ENCODE measurements at places on chromosomes 5 and 9.
A peak's percentile ranks its signal among the peaks of the same experiment; 100 is the strongest.

DNA sequence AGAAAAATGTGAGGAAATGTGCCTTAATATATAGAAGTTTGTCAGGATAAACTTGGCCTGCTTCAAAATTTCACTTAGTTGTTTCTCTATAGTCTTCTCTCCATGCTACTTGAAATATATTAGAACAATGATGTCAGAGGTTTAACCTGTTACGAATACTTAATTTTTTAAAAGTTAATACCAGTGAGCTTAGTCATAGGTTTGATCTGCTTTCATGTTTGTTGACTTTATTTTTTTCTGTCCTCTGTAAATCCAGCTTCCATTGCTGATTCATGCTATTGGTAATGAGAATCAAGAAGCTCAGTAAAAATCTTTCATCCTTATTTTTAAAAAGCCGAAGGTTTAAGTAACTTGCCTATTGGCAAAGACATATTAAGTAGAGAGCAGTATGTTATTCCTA, 27.9 kb downstream of the BDP1 start:
- DNase-seq = peak; percentile 76

- no peak for DNase-seq
Measured at GRCh38 chr5:155661859-155662258, 648.3 kb downstream of the KIF4B start.

- no peak for DNase-seq
Measured at GRCh38 chr5:100860407-100860806, 42.7 kb downstream of the ST8SIA4 start.

GRCh38 chr5:133341296-133341695, 271.0 kb downstream of the FSTL4 start:
- no peak for DNase-seq

GRCh38 chr9:112094241-112094640, 80.9 kb downstream of the SUSD1 start:
- no peak for DNase-seq

GRCh38 chr5:108260117-108260857, 121.6 kb downstream of the FBXL17 start:
- peak; percentile 72 for DNase-seq

DNA sequence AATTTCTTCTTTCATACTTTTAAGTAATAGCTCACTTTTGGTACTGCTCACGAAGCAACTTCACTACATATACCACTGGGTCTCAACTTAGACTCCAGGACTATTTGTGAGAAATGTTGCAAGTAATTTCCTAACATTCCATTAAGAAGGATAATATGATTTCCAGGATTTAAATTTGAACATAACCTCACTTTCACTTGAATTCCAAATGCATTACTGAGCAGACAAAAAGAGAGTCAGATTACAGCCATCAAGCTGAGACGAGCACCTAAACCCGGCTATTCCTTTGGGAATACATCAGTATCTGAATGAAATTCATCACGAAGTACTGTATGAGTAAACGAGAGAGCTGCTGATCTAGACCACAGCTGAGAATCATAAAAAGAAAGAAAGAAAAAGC, 47.3 kb downstream of the LIFR start:
- DNase-seq = peak; percentile 92

DNA sequence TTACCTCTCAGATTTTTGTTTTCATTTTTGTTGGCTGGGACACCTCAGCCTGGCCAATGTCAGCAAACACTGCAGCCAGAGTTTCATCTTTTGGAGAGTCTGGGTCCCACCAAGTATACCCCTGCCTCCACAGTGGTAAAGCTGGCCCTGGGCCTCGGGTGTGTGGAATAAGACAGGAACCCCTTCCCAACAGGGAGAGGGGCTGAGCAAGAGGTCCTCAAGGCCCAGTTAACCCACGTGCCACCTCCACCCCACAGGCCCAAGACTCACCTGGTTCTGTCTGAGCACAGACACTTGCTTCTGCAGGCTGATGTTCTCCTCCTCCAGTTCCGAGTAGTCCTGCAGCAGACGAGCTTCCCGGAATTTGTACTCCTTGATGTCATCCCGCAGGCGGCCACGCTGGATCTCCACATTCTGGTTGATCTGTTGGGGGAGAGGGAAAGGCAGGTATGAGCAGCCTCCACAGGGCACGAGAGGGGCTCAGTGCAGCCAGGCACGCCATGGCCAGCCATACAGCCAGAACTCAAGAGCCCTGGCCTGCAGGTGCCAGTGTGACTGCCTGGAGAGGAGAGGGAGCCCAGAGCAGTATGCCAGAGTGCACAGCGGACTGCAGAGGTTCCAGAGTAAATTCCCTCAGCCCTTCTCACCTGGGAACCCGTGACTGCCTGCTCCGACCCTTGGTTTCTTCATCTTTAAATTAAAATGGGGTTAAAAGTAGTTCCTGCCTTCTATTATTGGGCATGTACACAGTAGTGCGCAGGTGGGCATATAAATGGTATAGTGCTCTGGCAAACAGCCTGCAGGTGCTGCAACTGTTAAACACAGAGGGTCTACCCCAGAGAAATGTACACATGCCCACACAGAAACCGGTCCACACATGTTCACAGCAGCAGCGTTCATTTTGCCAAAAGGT, 42.0 kb downstream of the BICD2 start:
- no peak for DNase-seq

DNA sequence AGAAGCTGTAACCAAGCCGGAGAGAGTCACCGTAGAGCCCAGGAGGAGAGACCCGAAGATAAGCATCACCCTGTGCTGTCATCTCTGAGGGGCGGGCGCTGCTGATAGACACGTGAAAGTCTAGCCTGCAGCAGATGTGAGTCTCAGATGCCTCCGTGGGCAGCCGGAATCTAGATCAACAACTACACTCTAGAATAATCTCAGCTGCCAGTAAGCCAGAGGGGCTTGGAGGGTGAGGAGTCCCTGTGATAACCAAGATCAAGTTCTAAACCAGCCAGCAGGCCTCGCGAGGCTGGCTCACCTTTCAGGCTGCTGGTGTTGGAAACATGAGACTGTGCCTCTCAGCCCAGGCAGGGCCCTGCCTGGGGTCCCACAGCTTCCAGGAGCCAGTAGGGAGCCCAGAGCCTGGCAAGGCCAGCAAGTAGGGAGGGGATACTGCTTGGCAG, 54.1 kb downstream of the DAPK1 start:
- no peak for DNase-seq

DNA sequence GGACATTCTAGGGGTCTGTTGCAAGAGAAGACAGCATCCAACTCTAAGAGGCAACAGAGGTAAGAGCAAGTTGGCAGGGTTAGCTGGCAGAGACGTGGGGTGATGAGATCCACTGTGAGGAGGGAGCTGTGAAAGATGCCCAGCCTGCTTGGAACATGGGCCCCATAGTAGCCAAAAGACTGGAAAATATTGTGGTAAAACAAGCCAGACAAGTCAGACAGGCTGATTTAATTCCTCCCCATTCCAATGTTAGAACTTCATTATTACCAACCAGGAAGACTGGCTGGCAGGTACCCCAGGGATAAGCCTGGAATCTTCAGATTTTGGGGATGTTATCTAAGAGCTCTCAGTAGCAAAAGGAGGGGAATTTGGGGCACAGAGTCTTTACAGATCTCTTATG, 181.3 kb downstream of the SEC61B start:
- no peak for DNase-seq

GRCh38 chr9:121898856-121899255, 194.3 kb downstream of the TTLL11 start:
- DNase-seq = no peak

GRCh38 chr5:169181814-169182213, 119.1 kb downstream of the SLIT3 start:
- DNase-seq = peak; percentile 86

- DNase-seq = peak; percentile 35
Measured at GRCh38 chr5:90134892-90135291, 274.7 kb downstream of the CETN3 start.

- no peak for DNase-seq
Measured at GRCh38 chr5:147804334-147804733, 21.8 kb upstream of the JAKMIP2 start.

GRCh38 chr5:115054387-115054951, 115.2 kb downstream of the TRIM36 start:
- no peak for DNase-seq

GRCh38 chr5:79235261-79235633, 684 bp upstream of the JMY start:
- DNase-seq = peak; percentile 46

GRCh38 chr9:35108946-35109575, 6.1 kb upstream of the STOML2 start:
- DNase-seq = no peak

- no peak for DNase-seq
Measured at GRCh38 chr5:108255468-108255867, 126.4 kb downstream of the FBXL17 start.

DNA sequence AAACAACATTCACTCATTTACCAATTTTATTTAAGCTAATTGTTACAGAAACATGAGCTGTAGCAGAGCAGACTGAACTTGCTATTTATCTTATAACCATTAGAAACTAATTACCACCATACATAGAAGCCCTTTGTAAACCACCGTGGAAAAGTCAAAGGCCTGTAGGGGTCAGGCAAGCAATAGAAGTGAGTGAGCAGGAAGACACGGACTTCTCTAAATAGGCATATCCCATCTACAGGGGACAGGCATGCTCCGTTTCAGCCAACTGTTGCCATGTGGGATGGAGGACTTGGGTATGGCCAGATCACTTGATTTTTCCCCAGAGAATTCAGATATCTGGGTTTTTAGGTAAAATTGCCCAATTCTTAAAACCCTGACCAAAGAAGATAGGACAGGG, 44.8 kb downstream of the PRRC1 start:
- peak; percentile 17 for DNase-seq

DNA sequence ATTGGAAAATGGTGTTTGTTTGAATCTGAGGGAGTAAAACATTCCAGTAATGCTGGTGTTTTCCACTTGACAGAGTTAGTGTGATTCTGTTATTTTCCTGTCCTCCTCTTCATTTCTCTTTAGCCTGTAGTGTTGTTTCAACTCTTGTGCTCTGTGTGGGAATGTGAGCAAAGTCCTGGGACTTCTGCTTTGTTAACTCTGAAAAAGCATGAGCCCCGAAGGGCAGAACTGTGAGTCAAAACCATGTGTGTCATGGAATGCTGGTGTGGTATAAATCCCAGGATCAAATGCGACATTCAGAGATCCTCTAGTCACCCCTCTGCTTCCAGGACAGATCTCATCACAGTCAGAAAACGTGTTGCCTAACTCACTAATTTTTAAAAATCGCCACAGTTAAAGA, 8.9 kb downstream of the F2R start:
- DNase-seq = peak; percentile 88

Measured in fibroblast of skin of back (primary cell).